ENCODE measurements at places on chromosomes 2 and 18. TPM values are rescaled to one million over a fixed set of nuclear protein-coding genes. Genes with fewer than 3 reads are reported as not detected.

DNA sequence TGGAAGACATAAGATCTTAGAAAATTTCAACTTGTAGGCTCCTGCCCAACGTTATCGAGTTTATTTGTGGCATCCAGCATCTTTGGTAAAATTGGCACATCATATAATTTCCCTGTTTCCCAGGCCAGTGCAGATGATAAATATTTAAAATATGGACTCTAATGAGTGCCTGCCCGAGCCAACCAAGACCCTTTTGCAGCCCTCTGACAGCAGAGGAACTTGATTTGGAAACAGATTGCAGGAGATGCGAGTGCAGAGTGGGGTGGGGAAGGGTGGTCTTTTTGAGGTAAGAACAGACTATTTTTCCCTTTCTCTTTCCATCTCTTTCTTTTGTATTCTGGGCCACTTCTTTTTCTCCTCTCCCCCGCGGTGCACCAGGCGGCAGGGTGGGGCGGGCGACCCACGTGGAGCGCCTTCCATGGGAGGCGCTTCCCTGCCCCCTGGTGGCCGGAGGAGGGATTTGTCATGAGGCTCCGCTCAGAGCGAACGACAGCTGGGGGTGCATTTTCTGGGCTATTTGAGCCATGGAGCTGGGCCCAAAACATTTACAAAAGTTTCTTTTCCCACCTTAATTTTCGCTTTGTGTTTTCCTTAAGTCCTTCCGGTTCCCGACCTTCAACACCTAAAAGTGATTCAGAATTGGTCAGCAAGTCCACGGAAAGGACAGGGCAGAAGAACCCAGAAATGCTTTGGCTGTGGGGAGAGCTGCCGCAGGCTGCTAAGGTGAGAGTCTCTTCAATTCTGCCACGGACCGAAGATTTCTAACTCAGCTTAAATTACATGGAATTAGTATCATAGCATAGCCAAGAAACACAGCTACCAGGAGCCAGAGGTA is 32.7 kb downstream of the LPIN1 start:
- peak; percentile 75 for DNase-seq

DNA sequence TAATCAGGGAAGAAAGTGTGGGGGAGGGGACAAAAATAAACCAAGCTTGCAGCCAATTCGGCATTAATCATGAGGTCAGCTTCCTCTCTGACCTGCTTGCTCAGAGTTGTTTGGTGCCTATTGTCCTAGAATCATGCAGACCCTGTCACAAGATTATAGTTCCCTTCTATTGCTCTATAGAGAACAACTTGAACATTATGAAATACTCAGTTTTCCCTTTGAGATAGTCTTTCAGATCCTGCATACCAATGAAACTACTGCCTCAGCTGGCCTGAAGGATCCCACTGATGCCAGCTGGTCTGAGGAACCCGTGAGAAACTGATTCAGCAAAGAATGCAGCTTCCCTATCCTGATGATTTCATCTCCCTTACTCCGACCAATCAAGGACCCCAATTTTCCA is 955 bp upstream of the BBS5 start:
- no peak for DNase-seq

GRCh38 chr18:25262920-25263319 is 89.0 kb downstream of the ZNF521 start:
- DNase-seq, result no peak

DNA sequence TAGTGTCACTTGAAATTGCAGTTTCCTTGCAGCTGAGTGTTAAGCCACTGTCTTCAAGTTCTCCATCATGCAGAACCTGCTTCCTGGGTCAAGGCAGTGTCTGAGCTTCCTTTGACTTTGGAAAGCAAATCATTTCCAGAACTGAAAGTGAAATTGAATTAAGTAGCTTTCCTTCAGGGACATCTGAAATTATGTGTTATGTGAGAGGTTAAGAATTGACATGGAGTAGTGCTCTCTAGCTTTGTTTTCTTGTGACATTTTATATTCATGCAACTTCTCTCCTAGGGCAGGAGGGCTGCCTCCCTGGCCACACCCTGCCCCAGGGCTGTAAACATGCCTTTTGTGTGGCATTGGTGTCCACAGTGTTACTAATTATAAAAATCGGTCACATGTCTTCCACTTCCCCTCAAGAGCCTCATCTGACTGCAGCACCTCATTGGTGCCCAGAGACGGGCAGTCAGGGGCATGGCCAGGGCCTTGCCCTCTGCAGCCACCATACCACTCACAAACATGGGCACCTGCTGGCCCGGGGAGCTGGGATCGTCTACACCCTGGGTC is 14.4 kb downstream of the RAB12 start:
- DNase-seq, result no peak

GRCh38 chr18:46829947-46830346 is 73.1 kb upstream of the ST8SIA5 start:
- no peak for DNase-seq

DNA sequence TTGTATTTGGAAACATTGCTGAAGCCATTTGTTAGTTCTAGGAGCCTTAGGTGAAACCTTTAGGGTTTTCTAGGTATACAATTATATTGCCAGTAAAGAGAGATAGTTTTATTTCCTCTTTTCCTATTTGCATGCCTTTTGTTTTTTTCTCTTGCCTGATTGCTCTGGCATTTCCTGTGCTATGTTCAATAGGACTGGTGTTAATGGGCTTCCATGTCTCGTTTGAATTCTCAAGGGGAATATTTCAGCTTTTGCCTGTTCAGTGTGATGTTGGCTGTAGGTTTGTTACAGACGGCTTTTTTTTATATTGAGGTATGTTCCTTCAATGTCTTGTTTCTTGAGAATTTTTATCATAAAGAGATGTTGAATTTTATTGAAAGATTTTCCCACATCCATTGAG is 1054.9 kb upstream of the NXPH2 start:
- no peak for DNase-seq

DNA sequence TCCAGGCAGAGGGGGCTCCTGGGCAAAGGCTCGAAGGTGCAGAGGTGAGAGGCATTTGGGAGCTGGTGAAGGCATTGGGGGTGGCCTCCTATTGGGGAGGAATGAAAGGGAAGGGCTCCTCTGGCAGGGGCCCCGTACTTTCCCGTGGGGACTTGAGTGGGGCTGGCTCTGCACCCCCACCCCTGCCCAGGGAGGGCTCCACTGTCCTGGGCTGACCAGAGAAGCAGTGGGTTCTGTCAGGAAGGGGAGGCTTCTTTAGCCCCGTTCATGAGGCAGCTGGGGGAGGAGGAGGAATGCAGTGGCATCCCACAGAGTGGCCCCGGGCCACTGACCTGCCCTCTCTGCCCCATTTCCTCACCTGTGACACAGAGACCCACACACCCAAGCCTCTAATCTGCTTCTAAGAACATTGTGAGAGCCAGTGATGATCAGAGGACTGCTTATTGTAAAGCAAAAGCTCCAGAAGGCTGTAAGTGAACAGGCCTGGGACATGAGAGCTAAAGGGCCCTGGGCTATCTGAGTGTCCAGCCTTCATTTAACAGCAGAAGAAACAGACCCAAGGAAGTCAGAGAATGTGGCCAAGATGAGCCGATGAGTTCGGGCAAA is 38.6 kb upstream of the GPAT2 start:
- no peak for DNase-seq

GRCh38 chr2:65615602-65616001 is 183.2 kb upstream of the SPRED2 start:
- DNase-seq, result no peak

- no peak for DNase-seq
Observed at GRCh38 chr2:233130024-233130423, 69.9 kb downstream of the INPP5D start.

DNA sequence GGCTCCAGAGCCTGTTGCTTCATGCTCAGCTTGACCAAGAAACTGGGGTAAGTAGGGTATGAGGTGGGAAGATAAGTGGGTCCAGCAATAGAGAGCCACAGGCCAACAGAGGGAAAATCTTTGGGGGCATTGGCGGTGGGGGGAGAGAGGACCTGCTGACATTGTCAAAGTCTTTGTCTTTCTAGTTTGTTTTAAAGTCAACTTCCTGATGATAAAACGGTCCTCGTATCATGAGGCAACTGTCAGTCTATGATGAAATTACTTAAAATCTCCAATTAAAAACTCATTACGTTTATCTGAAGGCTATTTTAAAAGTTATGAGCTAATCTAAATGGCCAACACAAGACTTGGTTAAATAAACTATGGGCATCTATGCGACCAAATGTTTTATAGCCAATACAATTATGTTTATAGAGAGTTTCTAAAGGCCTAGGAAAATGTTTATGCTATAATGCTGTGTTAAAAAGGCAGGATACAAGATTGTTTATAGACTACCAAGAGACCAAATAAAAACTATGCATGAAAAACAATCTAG is 84.4 kb upstream of the CD28 start:
- no peak for DNase-seq

- DNase-seq, result no peak
Observed at GRCh38 chr2:121682396-121683298, 33.4 kb upstream of the CLASP1 start.

- DNase-seq, result no peak
Observed at GRCh38 chr2:27245626-27246025, 17.2 kb downstream of the SLC30A3 start.

GRCh38 chr2:163665817-163666216 is 70.0 kb downstream of the FIGN start:
- DNase-seq, result no peak

GRCh38 chr2:64825831-64826491 is 163.2 kb upstream of the SLC1A4 start:
- no peak for DNase-seq

- DNase-seq, result no peak
Observed at GRCh38 chr18:43883886-43884285, 606.6 kb upstream of the SYT4 start.

DNA sequence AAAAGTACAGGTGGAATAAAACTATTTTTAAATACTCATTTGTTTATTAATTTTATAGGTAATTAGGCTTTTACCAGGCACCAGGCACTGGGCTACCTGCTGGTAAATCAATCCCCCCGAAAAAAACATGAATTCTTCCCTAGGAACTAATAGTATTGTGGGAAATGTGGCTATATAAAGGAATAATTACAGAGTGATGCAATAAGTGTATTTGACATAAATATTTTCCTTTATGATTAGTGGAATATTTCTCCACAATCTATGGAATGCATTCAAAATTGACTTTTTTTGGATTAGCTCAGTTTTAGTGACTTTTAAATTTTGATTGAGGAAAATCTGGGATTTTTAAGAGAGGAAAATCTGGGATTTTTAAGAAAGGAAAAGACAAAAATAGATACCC is 109.7 kb upstream of the BZW1 start:
- DNase-seq, result no peak

GRCh38 chr2:125581557-125581956 is 1074.4 kb upstream of the GYPC start:
- DNase-seq, result no peak

DNA sequence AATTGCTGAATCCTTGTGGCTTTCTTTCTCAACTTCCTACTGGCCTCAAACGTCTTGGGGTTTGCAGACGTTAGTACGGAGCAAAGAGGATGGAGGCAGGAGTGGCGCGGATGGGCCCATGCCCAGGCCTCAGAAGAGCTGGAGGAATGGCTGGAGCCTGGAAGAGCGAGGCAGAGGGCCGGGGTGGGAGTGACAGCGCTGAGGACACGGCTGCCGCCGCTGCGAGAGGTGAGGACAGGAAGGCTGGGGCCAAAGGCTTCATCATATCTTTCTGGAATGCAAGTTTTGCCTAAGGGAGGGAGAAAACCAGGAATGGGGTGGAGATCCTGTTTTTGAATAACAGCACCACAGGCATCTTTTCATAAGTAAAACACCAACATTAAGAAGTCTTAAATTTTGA is 178.5 kb upstream of the SESTD1 start:
- no peak for DNase-seq

GRCh38 chr2:231737761-231738160 is 29.4 kb downstream of the PTMA start:
- DNase-seq, result no peak

Gene UGT1A8
- total RNA-seq, result not detected

Gene SULT1C4
- not detected for total RNA-seq

Gene LYPD6B
- not detected for total RNA-seq

Gene GALM
- total RNA-seq, result 78.4 TPM

Gene TRIM43
- not detected for total RNA-seq
